ENCODE measurements at places on chromosomes 6 and 20.
A peak's percentile ranks its signal among the peaks of the same experiment; 100 is the strongest.

DNA sequence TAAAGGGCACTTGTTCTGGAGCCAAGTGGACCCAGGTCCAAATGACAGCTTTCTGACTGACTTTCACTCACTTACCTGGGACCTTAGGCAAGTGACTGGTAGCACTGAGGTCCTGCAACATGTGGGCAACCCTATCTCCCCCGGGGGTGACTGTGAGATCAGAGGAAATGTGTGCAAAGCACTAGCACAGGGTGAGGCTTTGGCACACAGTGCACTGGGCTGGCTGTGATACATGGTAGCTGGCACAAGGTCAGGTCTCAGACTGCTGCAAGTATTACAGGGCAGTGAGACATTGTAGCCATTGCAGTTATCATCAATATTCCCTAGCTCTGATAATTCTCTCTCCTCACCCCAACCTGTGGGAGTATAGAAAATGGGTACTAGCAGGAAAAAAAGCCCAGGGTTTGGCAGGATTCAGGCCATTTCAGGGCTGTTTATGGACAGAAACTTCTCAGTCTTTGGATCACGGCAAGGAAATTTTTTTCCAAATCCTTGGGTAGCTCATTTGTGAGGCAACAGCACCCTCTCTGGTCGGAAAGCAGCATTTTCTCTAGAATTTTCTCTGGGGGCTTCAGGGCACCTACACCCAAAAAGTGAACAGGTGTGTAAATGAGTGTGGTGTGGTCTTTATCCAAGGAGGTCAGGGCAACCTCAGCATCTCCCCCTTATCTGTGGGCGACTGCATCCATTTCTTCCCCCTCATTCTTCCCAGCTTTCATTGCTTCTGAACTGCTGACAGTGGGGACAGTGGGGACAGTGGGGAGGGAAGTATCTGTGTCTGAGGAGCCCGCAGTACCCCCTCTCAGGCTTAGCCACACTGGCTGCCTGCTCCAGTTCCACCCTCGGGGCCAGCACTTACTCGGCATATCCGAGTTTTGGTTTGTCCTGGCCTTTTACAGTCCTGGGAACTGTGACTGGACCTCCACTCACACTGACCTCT is 148.7 kb upstream of the PHACTR3 start:
- peak; percentile 34 for DNase-seq

GRCh38 chr6:57137350-57137749 is 34.8 kb upstream of the BAG2 start:
- DNase-seq: no peak

- DNase-seq: no peak
Observed at GRCh38 chr20:56453352-56453751, 15.1 kb upstream of the RTF2 start.

DNA sequence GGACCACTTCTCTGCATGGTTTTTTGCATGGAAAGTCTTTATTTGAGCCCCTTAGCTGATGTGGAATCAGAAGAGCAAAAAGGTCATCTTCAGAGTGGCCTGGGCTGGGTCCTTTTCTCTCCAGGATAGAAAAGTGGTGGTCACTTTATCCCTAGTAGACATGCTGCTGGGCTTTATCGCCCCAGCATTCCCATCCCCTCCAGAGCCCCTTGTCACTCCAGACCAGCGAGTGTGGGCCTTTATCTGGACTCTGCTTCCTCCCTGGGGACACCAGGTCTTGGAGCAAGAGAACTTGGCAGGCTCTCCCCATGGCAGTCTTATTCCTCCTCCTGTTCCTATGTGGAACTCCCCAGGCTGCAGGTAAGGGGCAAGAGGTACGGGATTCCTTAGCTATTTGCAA is at the start of gene LY6G6F:
TSS of gene LY6G6F (plus strand) at position 268 of the 400 bp plus-strand sequence. CDS start at position 309, 41 bp downstream.
- DNase-seq: no peak

DNA sequence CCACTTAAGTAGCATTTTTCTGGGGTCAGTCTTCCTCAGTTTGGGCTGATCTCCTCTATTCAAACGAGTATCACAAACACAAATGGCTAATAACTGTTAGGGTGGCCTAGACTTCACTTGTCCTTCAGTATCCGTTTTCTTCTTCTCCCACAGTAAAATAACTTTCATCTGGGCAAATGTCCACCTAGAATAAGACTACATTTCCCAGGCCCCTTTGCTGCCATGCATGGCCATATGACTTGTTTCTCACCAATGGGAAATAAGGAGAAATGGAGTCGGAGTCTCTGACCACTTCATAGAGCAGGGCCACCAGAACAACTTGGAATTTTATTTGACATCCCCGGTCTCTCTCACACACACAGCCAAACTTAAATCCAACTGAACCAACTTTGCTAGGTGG is 51.4 kb downstream of the SULF2 start:
- DNase-seq: no peak

GRCh38 chr6:18211338-18211737 is 53.0 kb downstream of the DEK start:
- no peak for DNase-seq

DNA sequence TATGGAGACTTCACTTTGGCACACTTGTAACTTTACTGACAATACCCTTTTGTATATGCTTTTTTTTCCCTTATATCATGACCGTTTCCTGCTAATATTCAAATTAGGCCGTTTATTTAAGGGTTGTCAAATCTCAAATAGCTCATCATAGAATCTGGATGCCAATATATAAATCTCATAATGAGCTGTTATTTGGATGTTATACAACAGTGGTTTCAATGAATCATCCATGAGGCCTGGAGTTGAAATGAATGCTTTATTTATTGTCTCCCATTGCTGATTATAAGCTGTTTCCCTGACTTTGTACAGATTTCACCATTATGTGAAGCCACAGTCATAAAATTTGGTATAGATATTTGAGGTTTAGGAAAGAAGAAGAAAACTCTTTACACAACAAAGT is 256.1 kb downstream of the PLCB1 start:
- DNase-seq: no peak

DNA sequence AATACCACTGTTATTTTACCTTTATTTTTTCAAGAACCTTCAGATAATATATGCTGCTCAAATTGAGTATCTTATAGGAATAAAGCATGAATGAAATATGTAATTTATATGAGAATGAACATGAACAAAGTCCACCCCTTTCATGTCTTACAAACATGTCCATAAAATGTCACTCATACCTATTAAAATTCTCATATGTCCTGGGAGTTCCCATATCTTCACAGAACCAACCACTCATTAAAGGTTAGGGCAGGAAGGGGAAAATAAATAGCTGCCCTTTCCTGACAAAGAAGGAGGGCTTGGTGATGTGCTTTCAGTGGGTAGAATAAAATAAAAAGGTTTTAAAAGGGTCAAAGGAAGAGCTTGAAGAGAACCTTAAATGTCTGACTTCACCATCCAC is 125.3 kb downstream of the BTBD9 start:
- no peak for DNase-seq

DNA sequence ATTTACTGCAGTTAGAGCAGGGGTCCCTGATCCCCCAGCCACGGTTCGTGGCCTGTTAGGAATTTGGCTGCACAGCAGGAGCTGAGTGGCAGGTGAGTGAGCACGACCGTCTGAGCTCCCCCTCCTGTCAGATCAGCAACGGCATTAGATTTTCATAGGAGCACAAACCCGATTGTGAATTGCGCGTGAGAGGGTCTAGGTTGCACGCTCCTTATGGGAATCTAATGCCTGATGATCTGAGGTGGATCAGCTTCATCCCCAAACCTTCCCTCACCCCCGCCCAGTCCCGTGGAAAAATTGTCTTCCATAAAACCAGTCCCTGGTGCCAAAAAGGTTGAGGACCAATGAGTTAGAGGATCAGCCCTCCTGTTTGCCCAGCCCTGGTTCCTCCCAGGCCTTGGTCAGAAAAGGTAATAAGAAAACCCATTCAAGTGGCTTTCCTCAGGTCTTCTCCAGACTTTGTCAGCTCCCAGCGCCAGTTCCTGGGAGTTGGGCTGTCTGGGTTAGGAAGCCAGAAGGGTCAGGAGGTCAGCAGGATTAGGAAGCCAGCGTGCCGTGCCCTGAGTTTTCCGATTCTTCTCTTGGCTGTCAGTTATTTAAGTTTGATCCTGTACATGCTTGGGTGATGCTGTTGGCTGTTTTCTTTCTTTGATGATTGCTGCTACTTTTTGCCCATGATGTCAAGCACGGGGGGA is 139.9 kb upstream of the PMEPA1 start:
- no peak for DNase-seq

GRCh38 chr20:48247961-48248360 is 462.7 kb upstream of the SULF2 start:
- DNase-seq: no peak

GRCh38 chr6:117482240-117483003 is at the start of gene DCBLD1:
TSS of gene DCBLD1 (plus strand) at chr6:117482674. CDS start at chr6:117482782, 108 bp downstream.
- peak; percentile 68 for DNase-seq

DNA sequence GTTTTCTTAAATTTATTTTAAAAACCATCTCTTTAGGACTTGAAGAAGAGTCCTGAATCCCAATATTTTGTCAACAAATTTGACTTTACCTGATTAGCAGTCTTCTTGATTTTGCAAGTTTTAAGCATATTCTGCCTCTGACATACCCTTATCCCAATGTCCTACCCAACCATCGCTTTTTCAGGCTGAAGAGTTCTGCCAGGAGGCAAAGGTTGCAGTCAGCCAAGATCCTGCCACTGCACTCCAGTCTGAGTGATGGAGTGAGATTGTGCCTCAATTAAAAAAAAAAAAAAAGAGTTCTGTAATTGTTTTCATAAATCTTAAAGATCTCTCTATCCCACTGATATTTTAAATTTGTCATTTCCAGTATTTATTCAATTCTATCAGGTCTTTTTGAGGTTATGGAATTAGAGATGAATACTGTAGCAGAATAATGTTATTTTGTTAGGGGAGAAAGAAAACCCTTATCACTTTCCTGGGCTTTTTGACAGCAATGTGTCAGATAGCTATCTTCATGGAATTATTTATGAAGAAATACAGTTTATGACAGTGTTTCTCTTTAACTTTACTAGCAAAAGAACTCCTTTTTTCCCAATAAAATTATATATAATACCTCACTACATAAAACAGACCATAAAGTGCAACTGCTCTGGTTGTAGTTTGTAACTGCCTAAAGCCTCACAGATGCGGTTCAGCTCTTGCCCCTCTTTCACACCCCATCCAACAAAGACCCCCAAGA is 78.2 kb downstream of the IBTK start:
- no peak for DNase-seq

- DNase-seq: no peak
Observed at GRCh38 chr6:55260181-55260580, 67.1 kb upstream of the GFRAL start.

- no peak for DNase-seq
Observed at GRCh38 chr6:150541576-150541975, 58.1 kb upstream of the PLEKHG1 start.

- no peak for DNase-seq
Observed at GRCh38 chr20:57399587-57400155, 8.5 kb downstream of the RBM38 start.

GRCh38 chr6:70396796-70397729 is 16.2 kb upstream of the FAM135A start:
- DNase-seq: peak; percentile 4

DNA sequence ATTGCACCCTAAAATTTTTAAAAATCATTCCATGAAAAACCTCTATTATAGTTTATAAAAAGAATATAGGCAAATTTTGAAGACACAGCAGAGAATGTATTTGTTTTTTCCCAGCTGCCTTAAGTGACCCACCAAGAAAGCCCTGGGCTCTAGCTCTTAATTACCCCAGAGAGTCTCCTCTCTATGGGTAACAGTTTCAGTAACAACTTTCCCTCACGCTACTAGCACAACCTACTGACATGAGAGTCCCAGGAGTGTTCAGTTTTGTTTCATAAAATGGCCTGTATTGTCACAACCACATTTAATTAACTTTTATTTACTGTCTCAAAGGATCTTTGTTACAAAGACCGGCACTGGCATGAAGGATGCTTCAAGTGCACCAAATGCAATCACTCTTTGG is 41.5 kb downstream of the FHL5 start:
- no peak for DNase-seq

- DNase-seq: no peak
Observed at GRCh38 chr20:19407736-19408135, 195.3 kb downstream of the SLC24A3 start.

DNA sequence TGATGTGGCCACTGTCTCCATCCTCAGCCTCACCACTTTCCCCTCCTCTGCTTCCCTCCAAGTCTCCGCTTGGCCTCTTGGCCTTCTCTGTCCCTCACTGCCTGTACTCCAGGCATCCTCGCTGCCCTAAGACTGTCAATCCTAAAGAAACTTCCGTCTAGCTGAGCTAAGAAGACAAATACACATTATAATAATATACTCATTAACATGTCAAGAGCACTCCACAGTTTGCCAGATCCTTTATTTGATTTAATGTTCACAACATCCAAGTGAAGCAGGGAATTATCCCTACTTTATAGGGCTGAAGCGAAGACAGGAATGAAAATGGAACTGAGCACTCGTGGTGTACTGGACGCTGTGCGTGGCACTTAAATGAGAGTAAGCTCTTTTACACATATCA is 72.4 kb upstream of the SLC22A23 start:
- no peak for DNase-seq

DNA sequence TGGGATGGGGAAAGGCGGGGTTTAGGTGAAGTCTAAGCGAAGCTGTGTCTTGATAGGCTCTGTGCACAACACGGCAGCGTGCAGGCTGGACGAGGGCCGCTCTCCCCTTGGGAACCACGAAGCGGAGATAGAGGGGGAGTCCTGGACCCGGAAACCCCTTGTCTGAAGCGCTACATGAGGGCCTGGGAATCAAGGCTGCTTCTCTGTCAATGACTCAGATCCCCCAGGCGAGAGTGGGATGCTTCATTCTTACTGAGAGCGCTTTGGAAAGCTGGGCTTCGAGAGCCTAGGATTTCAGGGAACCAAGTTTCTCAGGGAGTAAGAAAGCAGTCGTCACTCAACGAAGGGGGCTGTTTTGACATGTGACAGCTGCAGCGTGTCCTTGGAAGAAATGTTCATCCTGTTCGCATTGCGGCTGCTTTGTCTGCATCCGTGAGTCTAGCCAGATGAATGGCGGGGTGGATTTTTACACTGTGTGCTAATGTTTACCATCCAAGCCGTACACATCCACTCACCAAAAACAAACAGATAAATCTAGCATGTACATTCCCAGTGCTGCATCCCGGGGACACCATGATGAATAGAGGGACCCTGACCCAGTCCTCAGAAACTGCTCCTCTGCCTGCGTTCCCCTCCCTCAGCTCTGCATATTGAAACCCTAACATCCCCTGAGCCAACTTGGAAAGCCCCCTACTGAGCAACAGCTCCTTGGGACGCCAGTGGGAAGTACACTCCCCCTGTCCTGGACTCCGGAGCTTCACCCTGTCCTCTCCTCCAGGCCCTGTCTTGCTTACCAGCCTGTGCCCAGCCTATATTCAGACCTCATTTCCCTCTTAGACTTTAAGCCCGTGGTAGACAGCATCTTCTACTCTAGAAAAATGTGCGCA is 24.5 kb upstream of the RTF2 start:
- no peak for DNase-seq

GRCh38 chr6:119036081-119036480 is 42.4 kb downstream of the FAM184A start:
- DNase-seq: no peak

DNA sequence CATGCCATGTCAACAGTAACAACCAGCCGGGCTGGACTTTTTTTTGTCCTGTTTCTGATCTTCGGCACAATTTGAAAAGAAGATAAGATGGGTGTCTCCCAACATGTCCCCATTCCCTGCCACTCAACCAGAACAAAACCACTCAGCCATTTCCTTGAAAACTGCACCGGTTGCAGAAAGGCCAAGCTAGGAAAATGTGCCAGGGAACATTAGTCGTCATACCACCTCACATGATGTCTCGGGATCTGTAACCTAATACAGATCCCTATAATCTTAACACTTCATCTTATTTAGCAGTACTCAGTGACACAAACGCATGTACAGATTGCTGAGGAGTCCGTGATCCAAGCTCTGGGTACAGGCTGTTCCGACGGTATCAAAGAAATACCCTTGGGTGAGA is 46.5 kb downstream of the ALDH8A1 start:
- DNase-seq: no peak
